ENCODE measurements at places on chromosomes 4 and X. TPM values are rescaled to one million over a fixed set of nuclear protein-coding genes. Genes with fewer than 3 reads are reported as not detected.
A peak's percentile ranks its signal among the peaks of the same experiment; 100 is the strongest.

The TLR10 gene
- not detected for total RNA-seq

- DNase-seq, result no peak
Observed at GRCh38 chr4:39620551-39621313, 17.9 kb downstream of the SMIM14 start.

The P2RY10 gene
- not detected for total RNA-seq

The GRIA3 gene
- total RNA-seq, result 0.51 TPM

DNA sequence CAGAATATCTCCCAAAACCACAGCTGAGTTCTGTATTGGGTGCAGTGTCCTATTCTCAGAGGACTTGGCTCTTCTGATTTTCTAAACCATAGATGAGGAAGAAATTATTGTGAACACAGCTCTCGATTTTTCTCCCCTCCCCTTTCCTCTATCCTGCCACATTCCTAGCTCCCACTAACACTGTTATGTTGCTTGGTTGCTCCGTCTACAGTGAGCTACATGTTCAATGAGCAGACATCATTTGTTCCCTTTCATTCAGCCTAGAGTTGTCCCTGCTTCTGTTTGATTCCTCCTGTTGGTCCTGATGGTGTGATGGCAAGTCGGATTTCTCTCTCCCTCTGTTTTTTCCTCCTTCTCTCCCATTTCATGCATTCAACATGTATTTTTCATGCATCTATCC, 65.9 kb downstream of the DIPK2B start:
- DNase-seq, result no peak

DNA sequence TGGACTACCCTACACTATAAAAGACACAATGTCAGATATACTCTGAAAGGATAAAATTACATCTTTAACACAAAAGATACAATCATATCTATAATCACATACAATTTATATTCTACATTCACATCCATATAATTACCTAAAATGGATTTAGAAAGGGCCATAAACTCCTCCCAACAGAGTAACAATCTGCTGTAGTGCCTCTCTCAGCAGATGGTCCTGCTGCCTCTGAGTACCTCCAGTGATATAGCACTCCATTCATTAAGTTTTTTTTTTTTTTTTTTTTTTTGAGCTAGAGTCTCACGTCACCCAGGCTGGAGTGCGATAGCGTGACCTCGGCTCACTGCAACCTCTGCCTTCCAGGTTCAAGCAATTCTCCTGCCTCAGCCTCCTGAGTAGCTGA, 7.4 kb downstream of the ANKRD37 start:
- no peak for DNase-seq

DNA sequence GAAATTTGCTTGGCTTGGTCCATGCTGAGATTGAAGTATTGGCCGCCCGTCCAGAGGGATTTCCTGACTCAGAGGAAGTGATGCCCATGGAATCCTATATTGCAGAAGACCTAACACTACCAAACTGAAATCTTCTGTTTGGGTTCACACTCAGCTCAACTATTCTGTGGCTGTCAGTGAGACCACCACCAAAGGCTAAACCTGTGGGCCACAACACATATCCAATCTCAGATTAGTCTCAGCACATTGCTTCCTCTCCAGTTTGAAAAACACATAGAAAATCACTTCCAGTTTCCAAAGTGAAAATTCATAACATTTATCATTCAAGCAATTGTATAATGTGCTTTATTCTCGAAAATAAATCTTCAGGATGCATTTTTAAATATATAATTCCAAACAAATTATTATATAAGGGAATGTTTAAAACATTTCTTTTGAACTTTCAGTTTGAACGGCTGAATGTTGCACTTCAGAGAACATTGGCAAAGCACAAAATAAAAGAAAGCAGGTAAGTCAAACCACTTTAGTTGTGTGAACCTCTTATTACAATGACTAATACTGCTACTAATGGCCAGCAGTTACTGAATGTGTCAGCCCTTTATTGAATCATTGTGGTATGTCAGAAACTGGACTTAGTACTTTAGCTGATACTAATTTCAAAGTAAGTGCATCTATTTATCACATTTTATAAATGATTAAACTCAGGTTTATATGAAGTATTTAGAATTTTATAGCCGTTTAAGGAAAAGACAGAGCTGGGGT, 37.0 kb downstream of the GUCY1A1 start:
- DNase-seq, result peak; percentile 76

GRCh38 chrX:130228871-130229270, 39.8 kb downstream of the ZNF280C start:
- DNase-seq, result no peak

DNA sequence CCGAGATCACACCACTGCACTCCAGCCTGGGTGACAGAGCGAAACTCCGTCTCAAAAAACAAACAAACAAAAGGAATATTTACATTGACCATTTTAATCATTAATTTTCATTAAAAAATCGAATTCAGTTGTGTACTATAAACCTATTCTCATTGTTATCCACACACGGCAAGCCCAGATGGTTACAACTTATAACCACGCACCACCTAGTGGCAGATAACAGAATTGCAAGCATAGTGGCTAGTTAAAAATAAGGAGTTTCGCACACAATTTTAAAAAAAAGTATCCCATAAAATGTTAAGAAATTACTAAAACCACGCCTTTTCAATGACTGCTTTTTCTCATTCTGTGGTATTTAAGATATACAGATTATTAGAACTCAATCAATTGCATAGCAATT, 25.4 kb downstream of the MBNL3 start:
- no peak for DNase-seq

- no peak for DNase-seq
Observed at GRCh38 chrX:41459716-41460115, 12.6 kb downstream of the NYX start.

DNA sequence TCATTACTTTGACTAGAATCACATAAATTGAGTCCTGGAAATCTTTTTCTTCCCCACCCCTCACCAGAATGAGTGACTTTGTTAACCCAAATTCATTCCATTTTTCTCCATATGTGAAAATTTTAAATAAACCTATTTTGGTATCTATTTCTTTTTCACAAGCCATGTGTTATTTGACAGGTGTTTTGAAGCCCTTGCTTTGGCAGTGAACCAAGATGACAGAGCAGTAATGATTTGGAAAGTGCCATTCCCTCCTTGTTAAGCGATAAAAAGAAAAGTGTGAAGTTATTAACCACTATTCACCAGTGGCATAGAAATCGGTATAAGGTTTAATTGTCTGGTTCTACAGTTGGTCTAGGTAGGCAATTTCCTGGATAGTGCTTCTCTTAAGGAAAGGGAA, 66.1 kb downstream of the POLA1 start:
- no peak for DNase-seq

DNA sequence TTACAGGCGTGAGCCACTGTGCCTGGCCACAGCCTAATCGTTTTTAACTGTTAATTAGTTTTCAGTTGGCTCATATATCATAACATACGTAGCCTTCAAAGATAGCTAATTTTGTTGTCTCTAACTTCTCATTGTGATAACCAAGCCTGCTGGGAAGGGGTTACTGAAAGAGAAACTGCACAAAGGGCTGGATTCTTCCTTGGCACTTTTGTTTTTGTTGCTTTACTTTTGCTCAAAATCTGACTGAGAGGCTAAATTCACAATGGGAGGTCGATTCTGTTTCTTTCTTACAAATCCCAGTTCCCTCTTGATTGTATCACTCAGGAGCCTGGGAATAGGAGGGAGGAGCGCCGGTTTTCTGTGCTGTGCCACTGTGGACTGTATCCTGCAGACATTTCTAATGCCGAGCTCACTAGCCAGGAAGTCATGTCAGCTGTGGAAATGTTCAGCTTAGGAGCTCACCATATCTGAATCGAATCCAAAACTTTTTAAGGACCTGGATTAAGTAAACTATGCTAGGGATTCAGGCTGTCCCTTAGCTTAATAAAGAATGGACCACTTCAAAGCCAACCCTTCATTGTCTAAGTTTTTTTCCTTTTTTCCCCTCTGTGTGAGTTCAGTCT, 120.5 kb upstream of the FAT1 start:
- peak; percentile 39 for DNase-seq

DNA sequence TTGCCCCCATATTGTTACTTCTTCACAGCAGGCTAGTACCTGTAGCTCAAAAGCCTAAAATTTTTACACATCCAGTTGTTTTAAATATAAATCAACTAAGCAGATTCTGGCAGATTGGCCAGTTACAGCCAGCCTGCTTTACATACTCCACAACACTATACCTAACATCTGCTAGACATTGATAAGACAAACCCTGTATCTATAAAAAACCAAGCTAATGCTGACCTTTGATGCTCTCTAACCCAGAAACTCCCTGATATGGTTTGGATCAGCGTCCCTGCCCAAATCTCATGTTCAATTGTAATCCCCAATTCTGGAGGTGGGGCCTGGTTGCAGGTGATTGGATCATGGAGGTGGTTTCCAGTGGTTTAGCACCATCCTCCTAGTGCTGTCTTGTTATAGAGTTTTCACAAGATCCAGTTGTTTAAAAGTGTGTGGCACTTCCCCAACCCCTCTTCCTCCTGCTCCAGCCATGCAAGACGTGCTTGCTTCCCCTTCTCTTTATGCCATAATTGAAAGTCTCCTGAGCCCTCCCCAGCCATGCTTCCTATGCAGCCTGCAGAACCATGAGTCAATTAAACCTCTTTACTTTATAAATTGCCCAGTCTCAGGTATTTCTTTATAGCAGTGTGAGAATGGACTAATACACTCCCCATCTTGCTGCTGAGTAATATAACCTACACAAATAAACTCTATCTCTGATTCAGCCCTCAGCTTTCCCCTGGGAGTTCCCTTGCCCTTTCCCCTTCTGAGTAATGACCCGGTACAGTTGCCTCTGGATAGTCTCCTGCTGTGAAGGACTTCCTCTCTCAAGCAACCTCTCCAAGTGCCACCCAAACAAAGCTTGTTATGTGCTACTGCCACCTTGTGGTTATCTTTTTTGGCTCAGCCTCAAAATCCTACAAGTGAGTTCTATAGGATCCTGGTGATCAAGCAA, 39.6 kb downstream of the ZCCHC13 start:
- DNase-seq, result peak; percentile 91

DNA sequence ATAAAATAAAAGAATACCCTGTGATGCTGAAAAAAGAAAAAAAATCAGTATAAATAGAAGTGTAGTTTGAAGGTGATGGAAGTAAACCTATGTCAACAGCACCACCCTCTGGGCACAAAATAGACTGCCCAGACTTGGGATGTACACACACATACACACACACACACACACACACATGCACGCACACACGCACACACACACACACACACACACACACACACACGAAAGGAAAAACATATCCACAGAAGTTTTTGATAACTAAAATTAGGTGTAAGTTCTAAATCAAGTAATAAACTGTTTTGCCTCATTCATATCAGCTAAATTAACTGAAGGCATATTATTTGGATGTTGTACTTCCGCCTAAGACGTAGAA, 40.5 kb downstream of the ANXA5 start:
- DNase-seq, result peak; percentile 58

DNA sequence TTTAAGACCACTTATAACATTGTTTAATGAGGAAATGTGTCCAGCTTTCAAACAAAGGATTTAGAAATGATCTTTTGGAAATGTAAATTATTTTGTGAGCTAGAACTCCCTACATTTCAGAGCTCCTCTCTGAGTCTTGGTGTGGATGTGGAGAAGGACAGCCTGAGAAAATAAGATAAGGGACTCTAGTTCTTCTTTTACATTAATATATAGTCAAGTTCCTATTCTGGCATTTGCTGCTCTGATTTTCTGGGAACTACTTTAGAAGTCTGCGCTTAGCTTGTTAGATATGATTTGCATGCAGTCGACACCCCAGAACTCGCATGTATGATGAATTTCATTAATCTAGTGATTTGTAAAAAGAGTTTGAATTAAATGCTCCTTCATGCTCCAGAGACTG, 45.5 kb downstream of the TSPAN7 start:
- DNase-seq, result no peak

The APBB2 gene
- total RNA-seq, result 45.2 TPM

DNA sequence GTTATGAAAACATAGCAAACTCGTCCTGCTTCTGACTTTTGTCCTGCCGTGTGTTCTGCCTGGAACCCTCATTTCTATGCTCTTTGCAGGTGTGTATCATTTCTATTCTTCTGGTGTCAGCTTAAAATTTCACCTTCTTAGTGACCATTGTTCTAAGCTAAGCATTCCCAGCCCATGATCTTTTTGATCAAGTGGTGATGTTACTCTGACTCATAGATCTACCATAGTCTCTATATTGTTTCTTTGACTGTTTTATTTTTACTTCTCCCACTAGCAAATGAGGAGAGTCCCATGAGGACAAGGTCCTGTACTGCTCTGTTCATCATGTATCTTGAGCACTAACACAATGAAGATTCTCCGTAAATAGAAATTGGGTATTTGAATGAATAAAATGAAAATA, 14.1 kb upstream of the CXCL6 start:
- peak; percentile 72 for DNase-seq

DNA sequence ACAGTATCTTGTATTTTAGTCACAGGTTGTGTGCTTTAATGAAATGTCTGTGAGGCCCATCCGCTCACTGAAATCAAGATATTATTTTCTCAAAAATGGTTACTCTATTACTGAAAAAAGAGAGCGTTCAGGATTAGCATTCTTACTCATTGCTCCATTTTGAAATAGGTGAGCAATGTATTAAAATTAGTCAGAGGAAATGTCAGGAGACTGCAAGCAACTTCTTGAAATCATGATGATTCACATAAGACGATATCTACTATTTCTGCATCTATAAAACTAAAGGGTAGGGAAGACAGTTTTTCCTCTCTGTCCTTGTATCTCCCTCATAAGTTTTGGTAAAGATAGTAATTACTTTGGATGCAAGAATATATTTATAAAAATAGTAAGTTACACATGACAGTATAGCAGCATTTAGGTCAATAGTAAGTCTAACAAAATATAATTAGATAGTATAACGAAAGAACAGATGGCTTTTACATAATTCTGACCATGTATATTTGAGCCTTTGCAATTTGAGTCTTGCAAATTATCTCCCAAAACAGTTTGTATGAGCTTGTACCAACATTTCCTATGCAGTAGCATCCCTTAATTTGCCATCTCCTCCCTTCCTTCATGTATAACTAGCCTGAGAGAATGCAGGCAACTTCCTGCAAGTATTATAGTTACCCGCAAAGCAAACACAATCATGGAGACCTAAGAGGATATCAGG, 937.8 kb downstream of the PCDH7 start:
- peak; percentile 91 for DNase-seq

The ATP5ME gene
- total RNA-seq, result 70.8 TPM

The PABPC1L2B gene
- total RNA-seq, result not detected

DNA sequence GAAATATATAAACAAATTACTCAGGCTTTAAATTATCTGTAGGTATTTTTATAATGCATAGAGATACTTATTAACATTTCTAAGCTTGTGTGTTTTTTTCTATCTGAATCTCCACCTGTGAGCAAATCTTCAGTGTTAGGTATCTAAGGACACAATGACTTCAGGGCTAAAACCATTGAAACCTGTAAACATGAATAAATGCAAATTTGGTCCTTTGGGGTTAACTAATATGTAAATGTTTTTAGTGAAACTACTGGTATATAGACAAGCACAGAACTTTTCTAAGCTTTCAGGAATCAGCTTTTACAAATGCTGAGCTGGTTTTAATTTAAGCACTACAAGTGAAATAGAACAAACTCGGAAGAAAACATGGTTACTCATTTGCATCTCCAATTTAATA, 147.9 kb downstream of the FBXO8 start:
- DNase-seq, result no peak
